Stimulated activated effector memory CD8-positive, alpha-beta T cell treated with anti-CD3 and anti-CD28 coated beads, Interleukin-12 subunit alpha, Interleukin-12 subunit beta, amount 100 ng/mL, for 72 hours (primary cell): ENCODE measurements at places on chromosomes 6 and 20.

DNA sequence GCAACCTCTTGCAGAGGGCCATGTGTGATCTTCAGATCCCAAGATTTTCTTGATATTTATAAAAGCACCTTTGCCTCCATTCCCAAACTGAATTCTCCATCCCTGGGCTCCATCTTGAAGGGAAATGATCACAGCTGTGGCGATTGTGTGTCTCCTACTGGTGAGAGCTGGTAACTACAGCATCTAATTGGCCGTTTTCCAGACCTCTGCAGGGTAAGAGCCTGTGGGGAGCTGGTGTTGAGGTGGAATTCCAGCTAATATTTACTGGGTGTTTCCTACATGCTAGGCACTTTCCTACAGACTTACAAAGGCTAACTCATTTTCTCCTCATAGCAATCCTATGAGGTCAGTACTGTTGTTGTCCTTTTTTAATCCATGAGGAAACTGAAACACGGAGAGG lies 59.2 kb upstream of the FNDC1 start:
- DNase-seq, result peak; percentile 70

- no peak for DNase-seq
Observed at GRCh38 chr6:12102350-12102749, 90.2 kb downstream of the HIVEP1 start.

GRCh38 chr6:152450519-152450918 lies 186.6 kb downstream of the SYNE1 start:
- no peak for DNase-seq

- DNase-seq, result no peak
Observed at GRCh38 chr6:69881322-69882151, 15.2 kb downstream of the COL19A1 start.

- DNase-seq, result no peak
Observed at GRCh38 chr20:21564127-21564773, 50.4 kb upstream of the NKX2-2 start.

GRCh38 chr6:32815996-32816395 lies 806 bp downstream of the HLA-DOB start:
- DNase-seq, result no peak
